ENCODE measurements at places on chromosomes 13 and 19. TPM values are rescaled to one million over a fixed set of nuclear protein-coding genes. Genes with fewer than 3 reads are reported as not detected.

DNA sequence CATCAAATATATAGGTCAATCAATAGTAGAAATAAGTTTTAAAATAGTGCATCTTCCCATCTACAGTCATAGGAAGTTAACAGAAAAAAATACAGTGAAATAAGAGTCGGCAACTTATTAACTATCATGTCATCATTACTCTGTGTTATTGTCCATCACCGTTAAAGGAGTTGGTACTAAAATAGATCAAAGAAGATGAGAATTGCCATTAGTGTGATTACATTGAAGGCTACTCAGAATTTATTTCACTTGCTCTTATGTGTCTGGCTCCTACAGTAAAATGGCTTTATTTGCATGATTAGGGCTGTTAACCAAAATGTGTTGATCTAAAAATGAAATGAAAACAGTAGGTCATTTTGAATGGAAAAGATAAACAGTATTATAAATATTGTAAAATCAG is 162.5 kb upstream of the SLITRK1 start:
- no peak for DNase-seq

DNA sequence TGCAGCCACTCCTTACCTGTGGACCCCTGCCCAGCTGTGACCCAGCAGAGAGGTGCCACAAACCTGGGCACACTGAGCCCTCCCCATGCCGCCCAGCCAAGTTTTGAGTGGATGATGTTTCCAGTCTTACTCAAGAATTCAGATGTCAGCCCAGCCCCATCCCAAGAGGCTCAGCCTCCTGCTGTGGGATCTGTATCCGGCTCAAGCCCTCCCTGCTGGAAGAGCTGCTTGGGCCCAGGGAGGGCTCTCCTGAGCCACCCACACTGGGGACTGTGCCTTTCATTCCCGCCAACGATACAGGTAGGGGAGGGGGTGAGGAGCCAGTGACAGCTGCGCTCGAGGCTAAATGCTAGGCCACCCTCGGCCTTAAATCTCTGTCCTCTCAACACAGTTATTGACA is 5.9 kb upstream of the SLC7A9 start:
- no peak for DNase-seq

DNA sequence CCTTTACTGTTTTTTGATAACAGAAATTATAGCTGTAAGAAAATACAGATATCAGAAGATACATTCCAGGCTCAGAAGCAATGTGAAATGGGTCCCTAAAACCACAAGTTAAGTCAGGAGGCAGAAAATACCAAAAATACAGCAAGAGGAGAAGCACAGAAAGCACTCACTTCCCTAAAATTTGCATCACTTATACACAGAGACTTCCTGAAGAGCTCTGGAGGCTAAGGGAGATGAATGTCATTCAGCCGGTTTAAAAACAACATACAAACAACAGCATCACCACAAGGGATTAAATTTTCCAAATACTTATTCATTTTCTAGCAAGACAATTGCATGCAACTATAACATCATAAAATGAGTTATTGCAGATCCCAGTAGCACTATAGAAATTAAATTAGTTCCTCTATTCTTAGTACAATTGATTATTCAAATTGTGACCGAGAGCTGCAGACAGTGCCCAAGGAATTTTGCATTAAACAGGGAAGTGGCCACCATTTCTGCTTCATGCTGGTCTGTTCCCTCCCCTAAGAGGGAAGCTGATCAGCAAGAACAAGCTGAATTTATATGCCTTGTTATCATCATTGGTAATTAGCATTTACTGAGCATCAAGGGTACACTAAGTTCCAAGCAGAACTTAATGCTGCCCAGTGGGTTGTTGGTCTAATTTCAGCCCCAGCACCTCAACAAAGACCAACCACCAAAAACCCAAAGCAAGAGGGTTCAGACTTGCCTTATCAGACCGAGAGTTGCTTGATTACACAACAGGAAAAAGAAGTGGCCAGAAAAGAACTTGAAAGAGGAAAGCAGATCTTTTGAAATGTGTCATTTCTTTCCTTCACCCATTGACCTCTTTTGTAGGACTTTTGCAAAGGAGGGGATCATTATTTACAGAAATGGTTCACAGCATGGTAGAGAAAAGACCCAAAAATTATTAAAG is 140.7 kb downstream of the KCTD12 start:
- peak; percentile 62 for DNase-seq

GRCh38 chr13:102903659-102904407 is 58.0 kb downstream of the ERCC5 start:
- no peak for DNase-seq

DNA sequence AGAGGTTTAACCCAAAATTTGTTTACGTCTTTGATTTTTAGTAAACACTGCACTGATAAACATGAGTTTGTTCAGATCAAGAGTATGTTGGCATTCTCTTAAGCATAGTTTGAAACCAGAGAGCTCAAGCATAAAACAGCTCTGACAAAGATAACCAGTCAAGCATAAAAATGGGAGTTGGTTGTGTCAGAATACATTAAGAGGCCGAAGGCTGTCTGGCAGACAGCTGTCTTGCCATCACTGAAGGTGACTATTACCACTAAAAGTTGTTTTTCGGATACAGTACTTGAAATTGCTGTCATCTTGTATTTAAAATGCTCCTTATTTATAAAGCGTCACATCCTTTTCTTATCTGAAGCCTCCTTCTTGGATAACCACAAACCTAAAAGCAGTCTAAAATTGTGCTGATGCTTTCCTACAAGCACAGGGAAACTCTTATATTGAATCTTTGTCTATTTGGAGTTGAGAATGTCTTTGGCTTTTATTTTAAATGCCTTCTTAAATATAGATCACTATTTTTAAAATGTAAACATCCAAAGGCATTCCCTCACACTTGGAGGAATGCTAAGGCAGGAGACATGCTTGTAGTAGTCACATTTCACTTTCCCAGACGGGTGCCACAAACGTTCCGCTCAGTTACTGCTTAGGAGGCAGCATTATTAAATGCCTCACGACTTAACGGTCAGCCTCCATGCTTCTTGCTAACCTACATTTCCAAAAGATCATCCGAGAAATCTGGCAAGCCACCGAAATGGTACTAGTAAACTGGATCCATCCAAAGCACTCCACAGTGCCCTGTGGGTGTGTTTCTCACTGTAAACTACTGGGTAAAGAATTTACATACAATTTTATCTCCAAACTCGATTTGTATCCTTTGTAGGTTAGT is 1.5 kb downstream of the SMAD9 start:
- DNase-seq: peak; percentile 61

DNA sequence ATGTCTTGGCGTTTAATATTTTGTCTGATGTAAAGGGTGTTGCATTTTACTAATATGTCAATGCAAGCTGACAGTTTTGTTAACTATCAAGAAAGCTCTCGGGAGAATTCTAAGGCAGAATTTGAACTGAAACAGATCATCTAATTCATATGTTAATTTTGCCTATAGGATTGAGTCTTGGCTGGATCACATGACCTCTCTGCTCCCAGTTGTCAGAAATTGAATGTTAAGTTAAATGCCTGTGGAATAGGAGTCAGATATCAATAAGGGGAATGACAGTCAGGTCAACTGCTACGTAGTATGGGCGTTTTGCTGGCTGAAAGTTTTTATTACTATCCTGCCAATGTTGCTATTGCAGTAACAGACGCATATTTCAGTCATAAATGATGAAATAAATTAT is 358.5 kb downstream of the MYO16 start:
- no peak for DNase-seq

DNA sequence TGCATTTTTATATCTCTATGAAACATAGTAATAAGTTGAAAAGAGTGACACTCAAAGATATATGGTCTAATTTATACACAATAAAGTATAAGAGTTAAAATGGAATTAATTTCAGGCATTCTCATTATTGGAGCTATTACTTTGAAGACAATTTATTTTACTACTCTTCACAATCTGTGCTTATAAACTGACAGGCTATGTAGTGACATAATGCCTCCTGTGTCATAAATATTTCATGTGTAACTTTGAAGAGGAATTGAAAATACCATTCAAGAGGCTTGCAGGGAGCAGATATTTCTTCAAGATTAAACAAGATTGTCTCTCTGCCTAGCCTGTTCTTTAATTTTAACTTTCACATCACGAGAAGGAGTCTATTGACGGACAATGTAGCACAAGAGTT is 1881.5 kb upstream of the PCDH20 start:
- DNase-seq: no peak

- no peak for DNase-seq
Measured at GRCh38 chr19:2747349-2747748, 7.5 kb upstream of the SLC39A3 start.

DNA sequence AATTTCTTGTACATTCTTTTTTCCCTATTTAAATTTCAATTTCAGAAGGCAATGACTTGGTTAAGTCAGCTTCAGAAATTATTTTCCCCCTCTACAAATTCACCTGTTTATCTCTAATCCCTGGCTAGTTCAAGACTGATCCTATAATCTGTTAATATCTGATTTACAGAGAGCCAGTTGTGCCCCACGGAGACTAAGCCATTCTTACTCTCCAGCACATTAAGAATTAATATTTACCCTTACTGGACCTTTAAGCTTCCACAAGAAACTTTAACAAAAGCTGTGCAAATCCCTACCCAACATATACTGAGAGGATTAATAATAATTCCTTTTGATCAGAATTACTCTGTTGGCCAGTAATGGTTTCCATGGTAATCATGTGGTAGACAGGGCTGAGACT is 786.2 kb downstream of the PCDH9 start:
- DNase-seq: no peak

DNA sequence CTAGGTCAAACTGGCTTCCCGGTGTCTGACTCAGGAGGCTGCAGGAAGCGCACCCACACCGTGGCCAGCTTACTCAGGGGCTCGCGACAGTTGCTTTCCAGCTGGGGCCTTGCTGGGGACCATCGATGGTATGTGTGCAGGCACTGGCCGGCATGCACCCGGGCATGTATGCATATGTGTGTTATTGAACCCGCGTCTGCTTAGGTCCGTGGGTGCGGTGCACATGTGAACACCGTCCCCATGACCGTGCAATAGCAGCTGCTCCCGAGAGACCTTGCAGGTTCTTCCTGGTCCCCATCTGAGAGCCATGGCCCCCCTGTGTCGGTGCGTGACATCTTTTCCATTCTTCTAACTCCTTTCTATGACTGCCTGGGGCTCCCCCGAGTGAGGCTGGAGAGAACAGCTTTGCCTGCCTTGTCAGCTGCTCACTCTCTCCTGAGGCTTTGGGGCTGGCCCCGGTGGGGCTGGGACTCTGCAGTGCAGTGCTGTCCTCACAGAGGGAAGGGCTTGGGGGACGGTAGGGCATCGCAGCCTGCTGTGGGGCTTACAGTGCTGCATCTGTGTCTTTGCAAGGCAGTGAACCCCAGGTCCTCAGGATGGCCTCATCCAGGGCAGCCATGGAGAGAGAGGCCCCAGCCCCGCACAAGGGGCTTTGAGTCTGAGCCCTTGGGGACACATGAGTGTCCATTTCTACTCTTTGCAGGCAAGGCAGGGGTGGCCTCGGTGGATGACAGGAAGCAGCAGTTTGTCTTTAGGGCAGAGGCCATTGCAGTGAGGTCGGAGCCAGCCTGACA is 65.1 kb downstream of the CHST8 start:
- DNase-seq: peak; percentile 56

- no peak for DNase-seq
Measured at GRCh38 chr19:8575467-8575997, 1.7 kb downstream of the MYO1F start.

DNA sequence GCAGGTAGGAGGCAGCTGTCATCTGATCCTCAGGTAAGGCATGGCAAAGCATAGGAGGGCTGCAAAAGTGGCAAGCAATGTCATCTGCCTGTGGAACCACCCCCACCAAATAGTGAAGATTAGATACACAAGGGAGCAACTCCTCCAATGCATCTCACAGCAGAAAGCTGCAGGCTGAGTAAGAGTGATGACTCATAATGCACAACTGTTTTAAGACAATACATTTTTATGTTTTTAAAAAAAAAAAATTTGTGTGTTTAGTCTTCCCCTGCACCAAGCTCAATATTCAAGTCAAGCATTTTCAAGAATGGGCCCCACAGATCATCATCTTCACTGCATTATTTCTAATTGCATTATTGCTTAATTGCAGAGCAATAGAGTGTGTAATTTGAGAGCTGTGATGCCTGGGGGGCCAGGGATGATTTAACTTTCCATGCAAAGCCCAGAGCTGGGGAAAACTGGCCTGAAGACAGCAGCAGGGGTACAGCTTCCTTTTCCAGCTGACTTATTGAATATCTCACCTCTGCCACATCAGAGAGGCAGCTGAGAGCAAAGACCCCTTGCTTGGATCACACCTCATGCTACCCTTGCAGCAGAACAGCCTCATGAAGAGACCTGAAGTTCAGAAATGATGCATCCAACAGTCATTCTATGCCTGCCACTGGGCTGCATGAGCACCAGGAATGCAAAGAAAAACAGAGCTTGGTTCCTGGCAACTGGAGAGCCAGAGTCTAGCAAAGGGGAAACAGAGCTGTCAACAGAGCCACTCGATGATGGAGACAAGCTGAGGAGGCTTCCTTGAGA is 22.7 kb upstream of the POP4 start:
- DNase-seq: no peak

DNA sequence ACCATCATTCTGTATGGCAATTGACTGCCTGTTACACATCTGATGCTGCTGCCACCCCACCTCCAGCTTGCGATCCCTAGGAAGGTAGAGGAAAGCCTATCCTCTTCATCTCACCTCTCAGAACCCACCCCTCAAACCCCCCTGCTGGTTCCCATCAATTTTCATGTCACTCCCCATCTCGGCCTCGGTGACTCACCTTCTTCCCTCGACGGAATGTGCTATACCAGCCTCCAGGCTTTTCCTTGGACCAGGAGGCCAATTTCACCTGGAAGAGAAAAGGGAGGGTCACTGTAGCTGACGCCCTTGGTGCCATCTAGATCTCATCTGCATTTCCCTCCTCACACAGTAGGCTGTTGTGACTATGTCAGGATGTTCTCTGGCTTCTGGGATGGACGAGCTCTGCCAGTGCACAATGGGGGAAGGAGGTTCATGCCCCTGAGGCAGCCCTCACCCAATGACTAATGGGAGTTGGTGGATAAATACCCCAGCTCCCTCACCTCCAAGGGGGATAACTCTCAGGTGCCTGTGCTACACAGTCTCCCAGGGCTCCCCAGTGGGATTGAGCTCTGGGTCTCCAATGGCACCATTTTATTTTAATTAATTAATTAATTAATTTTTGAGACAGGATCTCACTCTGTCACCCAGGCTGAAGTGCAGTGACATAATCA is 26.4 kb upstream of the OLFM2 start:
- no peak for DNase-seq

DNA sequence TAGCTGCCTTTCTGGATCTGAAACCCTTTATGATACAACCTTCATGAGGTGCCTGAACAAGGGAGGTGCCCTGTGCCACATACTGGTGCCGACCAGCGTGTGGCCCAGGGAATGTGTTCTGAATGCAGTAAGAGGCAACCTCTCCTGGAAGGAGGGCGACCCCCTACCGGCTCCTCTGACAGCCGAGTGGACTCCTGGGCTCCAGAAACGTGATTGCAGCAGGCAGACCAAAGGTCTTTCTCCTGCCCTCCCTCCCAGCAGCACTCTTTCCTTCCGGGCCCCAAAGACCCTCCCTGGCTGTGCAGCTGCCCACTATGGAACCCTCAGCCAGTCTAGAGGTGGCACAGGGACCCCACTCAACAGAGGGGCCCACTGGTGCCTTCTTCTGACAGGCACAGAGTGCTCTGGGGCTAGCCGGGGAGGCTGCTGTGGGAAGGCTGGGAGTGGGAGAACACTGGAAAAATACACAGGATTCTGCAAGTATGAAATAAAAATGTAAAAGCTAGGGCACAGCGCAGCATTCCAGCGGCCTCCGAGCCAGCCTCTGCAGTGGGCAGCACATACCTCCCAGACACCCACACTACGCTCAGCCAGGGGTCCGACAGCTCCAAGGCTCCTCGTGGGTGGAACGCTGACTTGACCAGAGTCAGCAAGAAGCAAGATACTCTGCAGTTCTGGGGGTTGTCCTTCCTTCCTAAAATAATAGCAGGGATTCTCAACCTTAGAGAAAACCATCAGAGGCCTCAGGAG is 14.9 kb downstream of the SH3GL1 start:
- DNase-seq: no peak

PGLYRP2 gene
- total RNA-seq: not detected
